ENCODE measurements at places on chromosomes 2 and 18. TPM values are rescaled to one million over a fixed set of nuclear protein-coding genes. Genes with fewer than 3 reads are reported as not detected.

The SDC1 gene
- total RNA-seq, result not detected

The TSGA10 gene
- 4.4 TPM for total RNA-seq

The TOGARAM2 gene
- 3.2 TPM for total RNA-seq

The BMP10 gene
- not detected for total RNA-seq

The IL1RN gene
- 0.55 TPM for total RNA-seq

The POTEC gene
- total RNA-seq, result not detected

DNA sequence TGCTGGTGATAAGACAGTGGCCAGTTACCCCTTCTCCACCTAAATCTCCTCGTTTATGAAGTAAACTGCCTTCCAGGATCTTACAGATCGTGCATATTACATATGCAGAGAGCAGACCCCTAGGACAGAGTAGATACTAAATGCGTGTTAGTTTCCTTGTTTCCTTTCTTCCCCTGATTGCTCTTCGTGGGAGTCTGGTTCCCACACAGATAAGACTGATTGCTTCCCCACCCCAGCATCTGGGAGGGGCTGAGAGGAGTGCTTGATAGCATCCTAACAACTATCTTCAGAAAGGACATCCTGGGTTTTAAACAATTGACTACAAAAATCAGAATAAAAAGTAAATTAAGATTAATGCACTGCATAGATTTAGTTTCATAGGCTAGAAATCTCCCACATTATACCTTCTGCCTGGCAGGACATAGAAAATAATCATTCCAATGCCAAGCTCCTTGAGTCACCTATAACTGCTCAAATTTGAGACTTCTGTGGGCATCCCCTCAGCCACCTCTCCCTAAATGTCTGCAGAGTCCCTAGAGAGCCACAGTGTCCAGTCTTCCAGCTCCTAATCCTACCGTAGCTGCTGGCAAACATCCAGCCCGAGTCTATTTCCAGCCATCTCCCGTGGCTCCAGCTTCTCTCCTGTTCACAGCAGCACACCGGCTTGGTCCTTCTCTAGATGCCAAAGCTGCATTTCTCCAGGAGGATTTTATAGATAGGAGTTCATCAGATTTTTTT is 128.3 kb downstream of the LRRC30 start:
- no peaks in the 10 kb centered on the region for H3K4me1 ChIP-seq
- no peak overlapping the region for H3K27ac ChIP-seq
- no peak overlapping the region for H3K4me3 ChIP-seq

GRCh38 chr2:204170411-204170810 is 233.8 kb downstream of the ICOS start:
- H3K4me1 ChIP-seq, result no peaks in the 10 kb centered on the region
- no peak overlapping the region for H3K4me3 ChIP-seq
- DNase-seq, result no peak
- H3K27me3 ChIP-seq, result no peaks in the 10 kb centered on the region
- no peaks in the 10 kb centered on the region for H3K36me3 ChIP-seq
- H3K27ac ChIP-seq, result no peak overlapping the region

- H3K27ac ChIP-seq, result no peak overlapping the region
- H3K36me3 ChIP-seq, result no peaks in the 10 kb centered on the region
- H3K4me3 ChIP-seq, result no peak overlapping the region
- no peaks in the 10 kb centered on the region for H3K27me3 ChIP-seq
- no peak for DNase-seq
Measured at GRCh38 chr2:159725713-159726112, 13.4 kb downstream of the MARCHF7 start.

GRCh38 chr2:231418820-231419640 is 23.5 kb downstream of the B3GNT7 start:
- no peaks in the 10 kb centered on the region for H3K4me1 ChIP-seq
- H3K27me3 ChIP-seq, result no peaks in the 10 kb centered on the region
- H3K36me3 ChIP-seq, result no peaks in the 10 kb centered on the region
- H3K27ac ChIP-seq, result no peak overlapping the region

- H3K4me1 ChIP-seq, result no peaks in the 10 kb centered on the region
- H3K27me3 ChIP-seq, result no peaks in the 10 kb centered on the region
- no peak overlapping the region for H3K27ac ChIP-seq
Measured at GRCh38 chr2:34266908-34267697, 668.0 kb upstream of the FAM98A start.

DNA sequence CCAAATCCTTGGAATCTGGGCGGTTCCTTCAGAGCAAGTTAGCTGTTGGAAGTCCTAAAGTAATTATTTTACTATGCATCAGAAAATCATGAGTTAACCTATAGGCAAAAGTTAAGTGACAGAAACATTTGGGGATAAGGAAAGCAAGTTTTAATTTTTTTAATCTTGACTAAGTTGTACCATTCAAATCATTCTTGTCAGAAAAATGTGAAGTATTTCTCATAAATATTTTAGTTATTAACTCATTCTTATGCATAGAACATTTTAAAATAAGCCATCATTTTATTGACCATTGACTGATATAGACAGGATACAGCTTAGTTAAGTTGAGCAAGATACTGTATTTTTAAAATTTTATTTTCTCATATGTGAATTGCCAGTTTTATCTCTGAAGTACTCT is 98.2 kb upstream of the FOSL2 start:
- H3K27ac ChIP-seq, result no peak overlapping the region
- no peak for DNase-seq
- H3K4me1 ChIP-seq, result no peaks in the 10 kb centered on the region
- H3K27me3 ChIP-seq, result no peaks in the 10 kb centered on the region

DNA sequence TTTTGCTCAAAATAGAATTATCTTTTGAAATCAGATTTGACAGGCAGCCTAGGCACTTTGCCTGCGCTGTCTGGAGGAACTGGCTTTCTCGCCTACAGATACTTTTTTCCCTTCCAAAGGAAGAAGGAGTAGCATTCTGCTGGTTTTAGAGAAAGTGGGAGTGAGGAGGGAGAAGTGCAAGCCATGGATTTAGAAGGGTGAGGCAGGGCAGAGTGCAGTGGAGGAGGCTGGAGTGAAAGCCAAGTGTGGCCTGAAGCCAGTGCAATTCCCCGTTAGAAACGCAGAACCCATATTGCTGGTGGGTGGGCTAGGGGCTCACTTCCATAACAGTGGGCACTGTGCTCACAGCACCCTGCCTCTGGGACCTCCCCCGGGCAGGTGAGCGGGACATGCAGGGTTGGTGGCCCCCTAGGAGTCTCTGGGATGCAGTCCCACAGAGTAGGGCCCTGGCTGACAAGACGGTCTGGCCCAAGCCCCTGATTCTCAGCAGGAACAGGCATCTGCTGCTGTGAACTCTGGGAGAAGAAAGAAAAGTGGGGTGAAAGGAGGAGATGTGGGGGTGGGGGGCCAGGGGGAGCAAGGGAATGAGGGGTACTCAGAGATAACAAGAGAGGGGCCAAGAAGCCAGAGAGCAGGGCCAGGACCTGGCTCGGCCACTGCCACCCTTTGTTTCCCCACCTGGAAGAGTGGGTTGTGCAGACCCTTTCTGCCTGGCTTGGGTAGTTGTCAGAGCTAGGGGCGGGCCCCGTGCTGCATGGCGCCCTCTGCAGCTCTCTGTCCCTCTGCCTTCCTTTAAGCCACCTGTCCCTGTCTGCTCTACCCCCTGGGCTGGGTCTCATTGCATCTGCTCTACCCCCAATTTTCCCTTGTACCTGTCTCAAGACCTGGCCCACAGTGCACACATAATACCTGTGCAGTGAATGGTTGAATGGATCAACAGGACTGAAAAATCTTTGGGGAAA is 273.5 kb upstream of the HS6ST1 start:
- H3K27ac ChIP-seq, result no peak overlapping the region
- DNase-seq, result peak; percentile 26
- H3K4me3 ChIP-seq, result no peak overlapping the region
- H3K4me1 ChIP-seq, result no peaks in the 10 kb centered on the region
- H3K36me3 ChIP-seq, result no peaks in the 10 kb centered on the region
- H3K27me3 ChIP-seq, result no peaks in the 10 kb centered on the region

DNA sequence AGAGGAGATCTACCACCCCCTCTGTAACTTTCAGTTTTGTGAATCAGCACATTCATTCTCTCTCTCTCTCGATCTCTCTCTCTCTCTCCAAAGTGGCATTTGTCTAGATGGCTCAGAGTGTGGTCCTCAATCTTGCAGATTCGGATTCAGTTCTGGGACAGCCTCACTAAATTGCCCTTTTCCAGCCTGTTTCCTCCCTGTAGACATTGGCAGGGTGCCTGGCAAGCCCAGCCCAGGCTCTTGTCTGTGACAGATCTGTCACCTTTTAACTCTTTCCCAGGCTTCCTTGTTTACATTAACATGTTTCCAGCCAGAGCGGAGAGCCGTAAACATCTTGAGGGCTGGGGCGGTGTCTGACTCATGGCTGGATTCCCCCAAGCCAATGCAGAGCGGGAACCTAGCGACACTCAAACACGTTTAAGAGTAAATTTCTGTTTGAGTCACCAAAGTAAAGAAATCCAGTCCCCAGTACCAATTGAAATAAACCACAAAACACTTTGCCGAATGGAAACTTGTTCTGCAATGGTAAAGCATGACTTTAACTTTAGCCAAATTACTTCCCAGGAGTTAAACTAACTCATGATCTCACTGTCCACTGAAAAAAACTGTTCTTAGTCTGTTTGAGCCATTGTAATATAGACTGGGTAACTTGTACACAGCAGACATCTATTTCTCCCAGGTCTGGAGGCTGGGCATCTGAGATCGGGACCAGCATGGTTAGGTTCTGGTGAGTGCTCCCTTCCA is 6.6 kb upstream of the CYP27C1 start:
- H3K36me3 ChIP-seq, result no peaks in the 10 kb centered on the region
- H3K27me3 ChIP-seq, result no peaks in the 10 kb centered on the region
- no peak overlapping the region for H3K27ac ChIP-seq
- DNase-seq, result no peak
- H3K4me1 ChIP-seq, result no peaks in the 10 kb centered on the region
- peak overlapping the region; percentile 2 for H3K4me3 ChIP-seq

GRCh38 chr2:28292491-28292890 is 100.2 kb upstream of the FOSL2 start:
- no peaks in the 10 kb centered on the region for H3K36me3 ChIP-seq
- no peak overlapping the region for H3K27ac ChIP-seq
- H3K4me3 ChIP-seq, result no peak overlapping the region
- DNase-seq, result no peak
- no peaks in the 10 kb centered on the region for H3K4me1 ChIP-seq
- H3K27me3 ChIP-seq, result no peaks in the 10 kb centered on the region

DNA sequence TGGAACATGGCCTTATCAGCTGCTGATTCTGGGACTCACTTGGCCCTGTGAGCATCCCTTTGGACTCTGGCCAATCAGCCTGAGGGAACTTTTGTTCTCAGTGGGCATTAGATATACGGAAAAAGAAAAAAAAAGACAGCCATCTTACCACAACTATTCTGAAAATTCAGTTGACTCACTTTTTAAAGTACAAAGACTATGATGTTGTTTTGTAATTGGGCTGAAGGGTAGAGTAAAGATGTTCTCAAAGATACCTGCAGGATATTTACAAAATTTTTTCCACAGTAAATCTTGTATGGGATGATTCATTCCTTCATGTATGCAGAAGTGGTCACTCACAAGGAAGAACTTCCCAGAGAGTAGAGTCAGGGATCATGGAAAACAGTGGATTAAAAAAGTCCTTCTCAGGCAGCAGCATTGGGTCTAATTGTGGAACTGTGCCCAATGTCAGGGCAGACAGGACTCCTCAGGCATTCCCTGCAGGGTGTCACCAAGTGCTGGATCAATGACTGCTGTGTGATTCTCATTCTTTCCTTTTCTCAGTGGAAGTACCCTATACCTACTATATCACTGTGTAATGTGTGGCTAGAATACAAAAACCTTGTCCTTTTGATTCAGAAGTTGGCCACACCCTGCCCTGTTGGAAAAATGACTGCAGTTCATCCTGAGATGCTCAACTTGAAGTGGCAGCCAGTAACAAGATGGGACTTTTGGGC is 35.4 kb downstream of the SULT1C4 start:
- no peaks in the 10 kb centered on the region for H3K27me3 ChIP-seq
- DNase-seq, result no peak
- H3K4me1 ChIP-seq, result no peaks in the 10 kb centered on the region
- H3K36me3 ChIP-seq, result no peaks in the 10 kb centered on the region
- no peak overlapping the region for H3K4me3 ChIP-seq
- H3K27ac ChIP-seq, result no peak overlapping the region

DNA sequence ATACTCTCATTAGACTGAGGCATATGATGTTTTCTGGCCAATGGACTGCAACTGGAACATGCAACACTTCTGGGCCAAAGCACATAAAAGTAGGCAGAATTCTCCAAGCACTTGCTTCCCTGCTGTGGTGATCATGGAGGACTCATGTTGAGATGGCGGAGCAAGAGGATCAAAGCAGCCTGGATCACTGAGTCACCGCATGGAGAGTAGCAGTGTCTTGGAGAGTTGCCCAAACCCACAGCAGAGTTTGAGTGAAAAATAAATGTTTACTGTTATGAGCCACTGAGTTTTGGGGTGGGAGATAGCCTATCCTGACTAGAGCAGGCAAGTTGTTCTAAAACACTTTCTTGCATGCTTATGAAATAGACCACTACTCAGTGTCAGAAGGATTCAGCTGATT is 359.5 kb downstream of the ZNF521 start:
- no peaks in the 10 kb centered on the region for H3K27me3 ChIP-seq
- no peak overlapping the region for H3K27ac ChIP-seq
- no peak for DNase-seq

DNA sequence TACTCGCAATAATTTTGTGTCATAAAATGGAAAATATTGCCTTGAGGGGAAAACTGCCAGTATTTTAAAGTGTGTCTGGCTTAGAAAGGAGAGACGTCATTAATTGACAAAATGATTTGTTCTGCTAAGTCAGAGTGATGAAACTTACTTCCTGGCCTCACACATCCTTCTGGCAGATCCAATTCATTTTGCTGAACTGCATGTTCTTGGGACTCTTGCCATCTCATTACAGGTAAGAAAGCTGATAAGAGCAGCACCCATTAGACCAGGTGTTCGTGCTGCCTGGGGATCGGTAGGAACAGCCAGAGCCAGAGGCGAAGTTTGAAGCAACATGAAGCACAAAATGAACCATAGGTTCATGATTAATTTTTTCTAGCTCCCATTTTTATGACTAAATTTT is 38.0 kb downstream of the KCNE4 start:
- no peak overlapping the region for H3K27ac ChIP-seq
- H3K27me3 ChIP-seq, result no peaks in the 10 kb centered on the region
- no peak for DNase-seq
- H3K4me3 ChIP-seq, result no peak overlapping the region

- no peak overlapping the region for H3K4me3 ChIP-seq
- H3K4me1 ChIP-seq, result no peaks in the 10 kb centered on the region
- no peaks in the 10 kb centered on the region for H3K27me3 ChIP-seq
- H3K27ac ChIP-seq, result no peak overlapping the region
- DNase-seq, result no peak
Measured at GRCh38 chr2:185384822-185385560, 353.6 kb upstream of the FSIP2 start.

Data from sigmoid colon (tissue), 7 donors.